ENCODE measurements at places on chromosomes 13 and 19.
A peak's percentile ranks its signal among the peaks of the same experiment; 100 is the strongest.

DNA sequence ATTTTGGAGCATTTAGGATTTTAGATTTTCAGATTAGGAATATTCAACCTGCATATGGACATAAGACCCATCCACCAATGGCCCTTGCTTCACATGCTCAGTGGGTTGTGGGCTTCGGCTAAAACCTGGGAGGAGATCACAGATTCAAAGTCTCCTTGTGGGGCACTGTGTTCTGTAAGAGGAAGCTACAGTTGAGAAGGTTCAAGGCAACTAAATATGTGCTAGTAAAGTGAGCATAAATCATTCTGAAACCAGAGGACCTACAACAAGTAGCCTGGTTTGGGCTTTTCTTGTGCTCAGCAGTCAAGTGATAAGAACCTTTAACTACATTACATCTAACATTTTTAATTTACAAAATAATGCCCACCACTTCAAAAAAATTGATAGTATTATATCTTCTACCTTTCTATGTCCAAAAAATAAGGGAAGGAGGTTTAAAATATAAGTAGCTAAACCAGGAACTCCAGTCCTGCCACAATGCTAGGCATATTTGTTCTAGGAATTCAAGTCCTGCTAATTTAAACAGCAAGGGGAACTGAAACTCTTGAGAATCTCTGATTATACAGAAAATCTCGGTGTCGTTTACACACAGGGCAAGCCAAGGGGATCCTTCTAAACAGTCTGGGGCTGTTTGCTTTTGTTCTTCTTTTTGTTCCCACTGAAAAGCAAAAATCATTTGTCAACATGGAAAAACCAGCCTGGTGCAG is 36.6 kb downstream of the FOXO1 start:
- DNase-seq = no peak

DNA sequence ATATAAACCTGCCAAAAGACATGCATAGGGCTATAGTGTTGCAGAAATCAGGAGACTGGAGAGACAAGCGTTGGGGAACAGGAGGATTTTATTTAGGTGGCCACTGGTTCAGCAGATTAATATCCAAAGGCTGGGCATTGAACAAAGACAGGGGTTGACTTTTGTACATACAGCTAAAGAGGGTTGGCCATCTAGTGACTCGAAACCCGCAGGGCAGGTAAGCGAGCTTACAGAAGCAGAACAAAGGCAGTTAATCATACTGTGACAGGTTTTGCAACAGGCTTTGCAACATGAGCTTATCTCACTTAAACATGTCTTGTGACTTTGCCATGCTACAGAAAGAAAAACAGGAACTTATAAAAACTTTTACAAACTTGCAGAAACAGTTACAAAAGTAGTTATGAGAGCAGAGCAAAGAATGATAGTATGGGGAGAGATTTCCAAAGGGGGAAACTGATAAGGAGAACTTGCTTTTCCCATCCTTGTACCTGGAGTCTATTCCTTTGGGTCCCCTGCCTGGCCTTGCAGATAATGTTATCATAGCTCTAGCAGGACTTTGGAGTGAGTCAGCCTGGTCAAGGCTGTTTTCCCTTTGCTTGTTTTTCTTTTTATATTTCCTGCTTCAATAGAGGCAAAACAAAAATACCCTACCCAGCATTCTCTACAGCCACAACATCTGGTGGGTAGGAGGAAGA is 234.2 kb downstream of the PCDH17 start:
- DNase-seq = no peak

DNA sequence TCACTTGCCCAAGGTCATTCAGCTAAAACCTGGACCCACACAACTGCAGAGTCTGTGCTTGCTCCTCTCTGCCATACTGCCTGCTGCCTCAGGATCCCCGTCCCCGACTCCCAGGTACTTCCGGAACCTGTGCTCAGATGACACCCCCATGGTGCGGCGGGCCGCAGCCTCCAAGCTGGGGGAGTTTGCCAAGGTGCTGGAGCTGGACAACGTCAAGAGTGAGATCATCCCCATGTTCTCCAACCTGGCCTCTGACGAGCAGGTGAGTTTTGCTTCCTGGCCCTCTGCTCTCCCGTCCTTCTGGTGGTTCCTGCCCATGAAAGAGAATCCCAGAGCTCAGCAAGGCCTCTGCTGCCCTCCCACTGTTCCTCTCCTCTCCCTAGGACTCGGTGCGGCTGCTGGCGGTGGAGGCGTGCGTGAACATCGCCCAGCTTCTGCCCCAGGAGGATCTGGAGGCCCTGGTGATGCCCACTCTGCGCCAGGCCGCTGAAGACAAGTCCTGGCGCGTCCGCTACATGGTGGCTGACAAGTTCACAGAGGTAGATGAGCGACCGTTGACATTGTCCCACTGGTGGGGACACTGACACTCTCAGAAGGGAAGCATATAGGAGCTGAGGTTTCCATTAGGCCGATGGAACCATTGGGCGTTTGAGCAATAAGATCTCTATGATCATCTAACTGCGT is 22.9 kb downstream of the PPP2R1A start:
- no peak for DNase-seq

DNA sequence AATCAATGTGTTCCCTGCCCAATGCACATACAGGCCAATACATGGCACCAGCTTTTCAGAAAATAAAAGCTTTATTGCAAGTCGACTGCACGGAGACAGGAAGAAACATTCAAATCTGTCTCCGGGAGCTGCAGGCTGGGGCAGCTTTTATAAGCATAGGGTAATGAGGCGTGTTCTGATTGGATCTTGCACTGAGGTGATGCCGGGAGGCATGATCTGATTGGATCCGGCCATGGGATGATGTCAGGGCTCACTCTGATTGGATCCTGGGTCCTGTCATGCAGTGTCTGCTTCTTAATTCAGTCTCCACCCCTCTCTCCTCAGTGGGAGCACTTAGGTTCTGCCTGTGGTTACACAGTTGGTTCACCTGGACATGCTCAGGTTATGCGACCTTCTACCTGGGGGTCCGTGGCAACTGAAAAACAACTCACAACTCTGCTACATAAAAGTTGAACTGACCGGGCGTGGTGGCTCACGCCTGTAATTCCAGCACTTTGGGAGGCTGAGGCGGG is 11.8 kb upstream of the FBN3 start:
- DNase-seq = no peak

GRCh38 chr13:22076658-22077057 is 405.8 kb downstream of the FGF9 start:
- DNase-seq = no peak

DNA sequence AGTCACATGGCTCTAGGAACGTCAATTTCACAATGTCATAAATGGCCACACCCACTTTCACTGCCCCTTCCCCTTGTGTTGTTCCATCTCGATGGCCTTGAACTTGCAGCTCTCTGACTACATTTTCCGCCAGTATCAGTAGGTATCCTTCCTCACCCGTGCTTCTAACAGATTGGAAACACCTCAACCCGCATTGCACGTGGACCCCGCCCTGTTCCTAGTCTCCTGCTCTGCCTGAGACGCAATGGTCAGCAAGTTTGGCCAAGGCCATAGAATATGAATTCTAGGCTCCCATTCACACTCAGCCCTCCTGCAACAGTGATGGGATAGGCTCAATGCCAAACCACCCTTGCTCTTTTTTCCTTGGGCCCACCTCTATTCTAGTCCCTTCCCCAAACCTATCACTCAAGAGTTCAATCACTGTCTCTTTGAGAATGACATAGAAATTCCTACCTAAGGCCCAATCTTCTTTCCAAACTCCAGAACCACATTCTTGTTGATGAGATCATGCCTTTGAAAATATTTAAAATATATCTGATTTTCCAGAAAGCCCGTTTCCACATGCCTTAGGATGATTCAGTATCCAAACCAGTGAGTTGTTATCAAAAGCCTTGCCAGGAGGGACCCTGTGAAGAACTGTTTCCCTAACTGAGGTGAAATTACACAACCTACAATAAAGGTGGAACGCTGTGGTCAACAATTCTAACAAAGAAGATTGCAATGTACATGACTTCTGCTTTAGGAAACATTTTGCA is 334.6 kb downstream of the MYO16 start:
- DNase-seq = no peak

GRCh38 chr13:34345258-34345965 is 527.5 kb downstream of the RFC3 start:
- peak; percentile 34 for DNase-seq

DNA sequence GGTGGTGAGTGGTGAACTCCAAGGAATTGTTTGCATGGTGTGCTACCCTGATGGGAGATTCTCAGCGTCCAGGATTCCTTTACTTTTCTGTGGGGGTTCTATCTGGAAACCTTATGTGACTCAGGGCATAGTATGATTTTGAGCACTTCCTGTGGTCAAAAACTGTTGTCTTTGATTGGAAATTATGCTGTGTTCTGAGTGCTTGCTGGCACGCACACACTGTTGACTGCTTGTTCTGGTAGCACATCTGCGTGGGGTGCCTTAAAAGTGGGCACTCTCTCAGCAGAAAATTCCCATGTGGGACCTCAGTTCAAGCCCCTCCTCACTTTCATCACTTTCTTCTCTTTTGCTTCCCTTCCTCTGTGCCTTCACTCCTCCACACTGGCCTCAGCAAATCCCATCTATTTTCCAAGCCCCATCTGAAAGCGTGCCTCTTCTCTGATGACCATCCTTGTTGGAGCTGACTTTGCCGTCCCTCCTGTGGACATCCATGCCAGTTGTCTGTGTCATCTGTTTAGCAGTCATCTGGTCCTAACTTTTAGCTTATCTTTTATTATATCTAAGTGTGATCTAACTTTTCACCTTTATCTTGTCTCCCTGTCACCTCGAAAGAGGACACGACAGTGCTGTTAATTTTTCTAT is 56.4 kb upstream of the NPAS1 start:
- no peak for DNase-seq

- DNase-seq = no peak
Measured at GRCh38 chr19:16944626-16945363, 56.0 kb downstream of the F2RL3 start.

DNA sequence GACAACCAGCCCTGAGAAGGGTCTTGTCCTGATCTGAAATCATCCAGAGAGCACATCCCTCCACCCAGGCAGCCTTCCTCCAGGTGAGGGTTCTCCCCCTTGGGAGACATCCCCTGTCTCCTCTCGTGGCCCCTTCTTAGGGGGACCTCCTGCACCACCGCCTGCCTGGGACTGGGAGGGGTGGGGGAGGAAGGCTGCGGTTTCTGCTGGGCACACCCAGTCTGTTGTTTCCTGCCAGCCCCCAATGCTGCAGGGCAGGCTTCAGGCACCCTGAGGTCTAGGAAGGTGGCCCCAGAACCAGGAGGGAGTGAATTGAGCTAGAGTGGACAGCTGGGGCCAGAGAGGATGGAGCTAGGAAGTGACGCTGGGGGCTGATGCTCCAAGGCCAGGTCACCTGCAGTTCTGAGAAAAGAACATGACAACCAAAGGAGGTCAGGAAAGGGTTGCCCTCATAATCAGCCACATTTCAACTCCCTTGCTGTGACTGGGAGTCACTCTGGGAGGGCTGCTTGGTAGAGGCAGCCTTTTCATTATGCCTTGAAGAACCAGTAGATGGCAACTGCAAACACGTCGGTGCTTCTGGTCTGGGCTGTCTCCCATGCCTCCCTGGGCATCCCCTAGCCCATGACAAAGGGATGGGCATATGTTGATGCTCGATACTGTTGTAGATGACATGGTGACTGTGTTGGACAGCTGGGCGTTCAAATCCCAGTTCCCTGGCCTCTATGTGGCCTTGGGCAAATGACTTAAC is 1.4 kb downstream of the ARHGEF18 start:
- no peak for DNase-seq

DNA sequence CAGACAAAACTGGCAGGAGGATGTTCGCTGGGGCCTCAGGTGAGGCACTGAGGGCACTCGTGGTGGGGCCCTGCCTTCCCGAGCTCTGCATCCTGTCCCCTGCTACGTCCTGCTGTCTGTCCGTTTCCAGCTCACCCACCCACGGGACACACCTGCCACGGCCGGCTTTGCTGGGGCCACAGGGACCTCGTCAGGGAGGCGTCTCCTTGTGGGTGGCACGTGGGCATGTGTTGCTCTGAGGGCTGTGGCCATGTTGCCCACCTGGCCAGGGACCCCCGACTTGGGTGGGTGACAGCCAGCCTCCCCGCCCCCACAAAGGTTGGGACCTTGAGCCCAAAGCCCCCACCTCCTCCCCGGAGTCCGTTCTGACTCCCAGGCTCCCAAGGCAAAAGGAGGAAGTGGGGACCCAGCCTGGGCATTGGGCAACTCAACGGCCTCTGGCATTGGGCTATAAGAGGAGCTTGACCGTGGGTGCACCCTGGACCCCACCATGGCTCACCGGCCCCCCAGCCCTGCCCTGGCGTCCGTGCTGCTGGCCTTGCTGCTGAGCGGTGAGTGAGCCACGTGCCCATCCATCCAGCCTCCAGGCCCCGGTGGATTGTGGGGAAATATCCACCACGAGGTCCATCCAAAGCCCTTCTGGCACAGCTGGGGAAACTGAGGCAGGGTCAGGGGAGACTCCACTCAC is at the start of gene PRTN3:
Gene PRTN3, plus strand, starts transcription at position 481 of the 688 bp plus-strand sequence. Its CDS starts 10 bp downstream, at position 491.
- no peak for DNase-seq
